Caco-2 (cell line): ENCODE measurements at places on chromosomes 7 and 10.

- DNase-seq = peak; percentile 67
Measured at GRCh38 chr10:126387041-126387921, 996 bp downstream of the ADAM12 start.

GRCh38 chr10:82335831-82336230 is 460.8 kb downstream of the NRG3 start:
- no peak for DNase-seq

DNA sequence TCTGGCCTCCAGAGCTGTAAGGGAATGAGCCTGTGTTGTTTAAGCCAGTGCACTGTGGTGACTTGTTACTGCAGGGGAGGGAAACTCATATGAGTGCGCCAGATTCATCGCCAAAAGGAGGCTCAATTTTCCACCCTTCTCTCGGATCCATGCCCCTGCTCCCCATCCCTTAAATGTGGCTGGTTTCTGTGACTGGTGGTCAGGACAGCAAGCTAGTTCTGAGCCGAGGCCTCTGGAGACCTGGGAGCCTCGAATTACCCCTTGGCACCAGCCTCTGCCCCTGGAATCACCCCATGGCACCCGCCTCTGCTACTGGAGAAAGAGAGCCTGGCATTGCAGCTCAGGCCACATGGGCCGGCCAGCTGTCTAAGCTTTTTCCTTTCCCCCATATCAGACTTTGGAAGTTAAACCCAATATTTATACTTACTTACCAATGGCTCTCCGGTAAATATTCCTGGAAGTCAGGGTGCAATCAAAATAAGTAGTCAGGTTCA is 39.9 kb upstream of the RBM33 start:
- DNase-seq = no peak

DNA sequence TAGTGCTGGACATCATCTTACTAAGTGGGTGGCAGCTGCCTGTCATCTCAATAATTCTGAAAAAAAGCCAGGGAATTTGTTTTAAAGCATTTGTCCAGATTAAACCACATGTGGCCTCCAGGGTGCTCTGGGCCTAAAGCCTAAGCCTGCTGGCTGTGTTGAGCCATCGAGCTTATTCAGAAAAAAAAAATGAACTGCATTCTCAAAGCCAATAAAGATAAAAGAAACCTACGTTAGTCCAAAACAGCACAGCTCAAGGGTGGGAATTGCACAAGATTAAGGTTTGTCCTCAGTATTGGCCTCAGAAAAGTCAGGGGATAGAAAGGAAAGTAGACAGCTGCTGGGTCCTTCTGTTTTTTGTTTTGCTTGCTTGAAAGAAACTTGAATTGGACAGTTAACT is 22.6 kb upstream of the PRTFDC1 start:
- peak; percentile 65 for DNase-seq

DNA sequence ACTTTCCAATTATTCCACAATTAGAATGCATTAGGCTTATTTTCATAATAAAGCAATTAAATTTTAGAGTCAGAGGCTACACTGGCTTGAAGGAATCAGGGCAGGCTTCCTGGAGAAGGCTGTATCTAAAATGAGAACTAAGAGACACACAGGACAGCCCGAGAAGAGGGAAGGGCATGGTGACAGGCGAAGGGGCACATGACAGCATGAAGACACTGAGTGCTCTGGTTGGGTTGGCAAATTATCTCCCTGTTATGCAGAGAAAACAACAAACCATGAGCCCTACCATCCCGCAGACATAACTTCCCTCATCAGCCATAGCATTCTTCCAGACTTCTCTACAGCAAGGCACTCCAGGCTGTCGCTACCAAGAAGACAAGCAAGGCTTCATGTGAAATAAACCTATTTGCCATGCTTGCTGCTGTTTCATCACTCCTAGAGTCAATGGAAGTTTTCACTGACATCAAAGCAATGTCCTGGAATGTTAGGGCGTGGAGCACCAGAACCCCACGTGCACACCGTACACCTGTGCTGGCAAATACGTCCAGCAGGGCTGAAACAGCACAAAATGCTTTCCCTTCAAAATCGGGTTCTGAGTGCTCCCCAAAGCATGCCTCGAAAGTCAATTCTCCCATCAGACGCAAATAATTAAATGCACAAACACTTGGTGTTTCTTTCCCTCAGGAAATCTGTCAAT is 21.3 kb downstream of the VOPP1 start:
- DNase-seq = peak; percentile 63

DNA sequence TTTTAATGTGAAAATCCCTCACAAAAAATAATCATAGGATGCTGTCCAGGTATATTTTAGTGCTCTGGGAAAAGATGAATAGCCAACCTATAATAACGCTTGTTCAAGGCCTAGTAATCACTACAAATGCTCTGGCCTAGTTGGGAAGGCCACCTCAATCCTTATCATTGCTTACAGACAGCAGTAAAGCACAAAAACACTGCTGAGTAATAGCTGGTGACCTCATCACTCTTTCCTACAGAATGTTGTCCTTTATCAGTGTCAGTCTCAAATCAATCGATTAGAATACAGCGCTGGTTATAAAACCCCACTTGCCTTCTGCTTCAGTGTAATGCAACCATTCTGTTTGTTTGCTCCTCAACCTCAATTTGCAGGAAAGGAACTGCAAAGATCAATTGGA is 72.6 kb upstream of the STEAP1 start:
- DNase-seq = no peak

GRCh38 chr10:123835575-123835974 is 56.0 kb downstream of the CPXM2 start:
- DNase-seq = no peak

DNA sequence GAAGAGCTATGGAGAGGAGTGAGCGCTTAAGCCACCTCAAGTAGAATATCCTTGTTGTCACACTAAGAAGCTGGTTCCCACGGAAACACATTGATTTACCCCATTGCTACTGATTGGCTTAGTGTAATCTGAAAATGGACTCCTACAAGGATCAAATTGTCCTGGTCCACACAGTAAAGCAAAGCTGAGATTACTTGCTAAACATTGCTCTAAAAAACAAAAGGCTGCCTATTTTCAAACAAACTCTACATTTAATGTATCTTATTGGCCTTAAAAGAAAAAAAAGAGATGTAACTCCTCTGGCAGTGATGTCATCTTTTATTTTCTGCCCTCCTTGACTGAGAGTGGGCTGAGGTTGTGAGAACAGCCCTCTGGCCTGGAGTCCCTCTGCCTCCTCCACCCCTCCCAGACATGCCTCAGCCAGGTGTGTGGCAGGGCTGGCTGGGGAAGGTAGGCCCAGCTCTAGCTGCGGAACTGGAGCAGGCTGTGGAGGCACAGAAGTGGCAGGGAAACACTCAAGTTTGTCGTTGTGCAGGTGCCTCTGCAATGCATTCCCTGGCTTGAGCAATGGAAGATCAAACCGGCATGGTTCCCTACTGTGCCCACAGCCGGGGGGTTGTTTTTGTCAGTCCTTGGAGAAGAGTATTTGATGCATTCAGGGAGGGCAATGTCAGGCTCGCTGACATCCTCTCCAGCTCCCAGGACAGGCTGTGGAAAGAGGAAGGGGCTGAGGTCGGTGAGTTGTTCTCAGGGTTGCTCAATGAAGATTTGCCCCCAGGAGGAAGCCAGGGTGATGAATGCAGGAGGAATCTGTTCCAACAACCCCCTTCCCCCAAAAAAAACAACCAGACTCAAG is 9.1 kb downstream of the KLF6 start:
- DNase-seq = peak; percentile 66

GRCh38 chr7:142606081-142606480 is 143.2 kb upstream of the PRSS1 start:
- no peak for DNase-seq

- DNase-seq = no peak
Measured at GRCh38 chr7:38839851-38840250, 69.1 kb downstream of the VPS41 start.

GRCh38 chr10:99754670-99755069 is 22.6 kb downstream of the CUTC start:
- no peak for DNase-seq

- DNase-seq = peak; percentile 34
Measured at GRCh38 chr10:70699659-70700174, 27.4 kb downstream of the ADAMTS14 start.

- no peak for DNase-seq
Measured at GRCh38 chr7:28330384-28331070, 81.8 kb upstream of the CREB5 start.

GRCh38 chr10:122460891-122461293 is 461 bp upstream of the HTRA1 start:
- no peak for DNase-seq

- no peak for DNase-seq
Measured at GRCh38 chr10:73813333-73813732, 1.9 kb upstream of the NDST2 start.

DNA sequence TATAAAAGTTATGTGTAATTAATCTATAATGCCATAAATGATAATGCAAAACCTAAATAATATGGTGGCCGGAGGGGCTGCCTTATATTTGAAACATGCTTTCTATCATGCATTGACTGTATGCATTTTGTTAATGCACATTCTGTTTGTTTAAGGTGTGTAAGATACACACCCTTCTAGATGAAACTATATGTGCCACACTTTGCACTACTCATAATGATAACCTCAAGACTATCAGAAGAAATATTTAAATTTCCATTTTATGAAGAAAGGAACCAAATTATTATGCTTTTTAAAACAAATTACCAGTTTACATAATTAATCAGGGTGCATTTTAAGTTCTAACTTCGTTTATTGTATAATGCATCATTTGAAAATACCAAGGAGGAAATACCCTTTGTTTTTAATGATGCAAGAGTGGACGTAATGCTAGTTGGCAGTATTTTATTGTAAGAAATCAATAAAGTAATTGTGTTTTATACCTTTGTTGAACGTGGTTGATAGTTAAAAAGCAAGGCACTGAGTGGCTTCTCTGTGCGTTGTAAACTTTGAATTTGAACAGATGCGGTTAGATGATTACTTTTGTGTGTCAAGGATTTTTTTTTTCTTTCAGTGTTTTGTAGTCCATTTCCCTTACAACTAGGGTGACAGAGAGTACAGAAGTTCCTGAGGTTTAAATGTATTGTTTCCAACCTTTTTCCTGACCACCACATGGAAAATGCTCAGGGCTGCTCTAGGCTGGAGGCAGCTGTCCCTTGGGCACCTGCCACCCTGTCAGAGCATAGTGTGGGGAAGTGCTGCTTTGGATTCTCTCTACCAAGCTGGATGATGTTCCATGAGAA is 21.6 kb downstream of the NRBF2 start:
- DNase-seq = no peak

GRCh38 chr10:121648493-121648892 is 50.2 kb upstream of the FGFR2 start:
- DNase-seq = no peak

GRCh38 chr7:37117292-37117691 is 331.4 kb downstream of the ELMO1 start:
- DNase-seq = no peak

DNA sequence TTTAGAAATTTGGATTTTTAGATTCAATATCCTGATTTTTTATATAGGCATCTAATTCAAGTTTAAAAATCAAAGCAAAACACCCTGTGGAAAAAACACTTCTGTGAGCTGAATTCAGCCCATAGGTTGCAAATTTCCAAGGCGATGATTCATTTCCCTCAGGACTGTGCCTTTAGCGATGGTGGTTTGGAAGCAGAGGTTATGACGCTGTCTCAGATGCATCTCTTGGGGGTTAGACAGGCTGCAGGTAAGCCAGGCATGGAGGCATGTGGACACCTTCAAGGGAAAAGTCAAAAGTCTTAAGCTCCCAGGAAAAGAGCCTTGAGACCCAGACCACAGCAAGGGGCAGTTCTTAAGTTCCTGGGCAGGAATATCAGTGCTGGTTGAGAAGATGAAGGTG is 9.5 kb upstream of the FRA10AC1 start:
- DNase-seq = no peak

DNA sequence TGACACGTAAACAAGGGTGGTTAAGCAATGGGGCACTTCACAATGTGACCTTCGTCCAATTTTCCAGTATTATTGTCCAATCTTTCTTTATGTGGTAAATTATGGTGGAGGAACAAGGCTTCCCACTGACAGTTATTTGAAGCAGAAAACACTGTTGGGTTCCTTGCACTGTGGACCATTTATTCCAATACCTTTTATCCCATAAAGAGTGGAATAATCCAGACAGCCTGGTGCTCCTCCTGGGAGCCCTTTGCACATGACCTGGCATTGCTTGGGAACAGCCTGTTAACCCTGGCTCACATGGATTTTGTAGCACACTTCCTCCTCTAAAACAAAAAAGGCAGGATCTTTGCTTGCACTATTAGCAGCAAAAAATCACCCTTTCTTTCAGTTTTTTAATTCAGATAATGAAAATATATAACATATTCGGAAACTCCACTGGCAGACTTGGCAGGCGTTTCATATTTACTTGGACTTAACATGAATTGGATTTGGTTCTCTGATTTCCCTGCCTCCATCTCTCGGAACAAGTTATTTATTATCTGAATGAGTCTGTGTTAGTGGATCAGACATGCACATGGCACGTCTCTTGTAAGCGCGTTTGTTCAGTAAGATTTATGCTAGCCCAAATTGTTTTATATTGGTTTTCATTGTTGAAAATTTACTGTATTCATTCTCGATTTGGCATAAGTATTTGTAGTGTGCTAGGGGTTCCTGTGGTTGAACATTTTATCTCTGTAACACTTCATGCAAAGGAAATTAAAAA is 59.3 kb downstream of the BMPER start:
- no peak for DNase-seq

DNA sequence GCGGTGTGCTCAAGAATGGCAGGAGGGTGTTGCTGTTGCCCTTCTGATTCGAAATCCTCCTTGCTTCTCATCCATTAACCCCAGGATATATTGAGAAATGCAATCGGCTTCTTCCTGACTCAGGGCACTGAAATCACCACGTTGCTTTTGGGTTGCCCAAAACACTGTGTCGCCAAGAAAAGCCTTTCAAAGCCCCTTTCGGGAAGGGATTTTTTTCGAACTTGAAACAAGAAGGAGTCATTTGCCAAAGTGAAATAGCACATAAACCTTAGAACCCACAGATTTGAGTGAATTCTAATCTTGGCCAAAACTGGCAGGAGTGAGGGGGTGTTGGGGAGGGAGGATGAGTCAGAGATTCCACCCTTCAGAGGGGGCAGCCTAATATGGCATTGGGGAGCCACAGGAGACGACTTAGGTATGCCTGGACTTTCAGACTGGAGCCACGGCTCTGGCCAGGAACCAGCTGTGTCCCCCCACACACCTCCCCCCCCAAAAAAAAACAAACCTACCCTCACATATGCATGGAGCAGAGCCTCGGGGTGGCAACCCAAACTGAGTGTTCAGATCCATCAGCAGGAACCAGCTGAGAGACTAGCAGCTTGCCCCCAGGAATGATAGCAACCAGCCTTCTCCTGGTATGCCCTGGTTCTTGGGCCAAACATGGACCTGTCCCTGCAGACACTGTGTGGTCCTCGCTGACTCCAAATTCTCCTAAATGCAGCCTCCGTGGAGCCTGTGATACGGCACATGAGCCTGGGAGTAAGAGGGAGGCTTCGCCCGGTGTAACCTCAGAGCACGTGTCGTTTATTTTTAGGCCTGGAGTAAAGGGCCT is 138.4 kb downstream of the FGFR2 start:
- DNase-seq = no peak

- no peak for DNase-seq
Measured at GRCh38 chr10:24254180-24254579, 45.2 kb downstream of the KIAA1217 start.
